ENCODE measurements at places on chromosomes 3 and 15.

- no peak for DNase-seq
Measured at GRCh38 chr15:79965846-79966630, 5.0 kb downstream of the BCL2A1 start.

- no peak for DNase-seq
Measured at GRCh38 chr3:98734306-98734705, 28.8 kb upstream of the ST3GAL6 start.

DNA sequence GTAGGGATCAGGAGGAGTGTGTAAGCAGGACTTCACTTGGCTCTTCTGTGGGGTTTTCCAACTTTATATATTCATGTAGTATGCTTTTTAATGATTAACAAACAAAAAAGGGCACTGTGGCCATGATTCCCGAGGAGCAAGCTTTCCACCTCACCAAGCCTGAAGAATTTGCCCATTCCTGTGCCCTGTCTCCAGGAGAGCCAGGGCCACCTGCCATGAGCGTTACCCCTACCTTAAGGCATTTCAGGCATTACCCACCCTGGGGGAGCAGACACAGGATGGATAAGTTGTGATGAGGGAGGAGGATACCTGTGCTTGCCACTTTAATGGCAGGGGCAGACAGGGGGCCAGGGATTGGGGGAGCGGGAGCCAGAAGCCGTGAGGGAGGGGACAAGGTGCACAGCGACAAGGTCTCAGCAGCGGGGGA lies 3.0 kb downstream of the TRPM1 start:
- DNase-seq, result no peak

DNA sequence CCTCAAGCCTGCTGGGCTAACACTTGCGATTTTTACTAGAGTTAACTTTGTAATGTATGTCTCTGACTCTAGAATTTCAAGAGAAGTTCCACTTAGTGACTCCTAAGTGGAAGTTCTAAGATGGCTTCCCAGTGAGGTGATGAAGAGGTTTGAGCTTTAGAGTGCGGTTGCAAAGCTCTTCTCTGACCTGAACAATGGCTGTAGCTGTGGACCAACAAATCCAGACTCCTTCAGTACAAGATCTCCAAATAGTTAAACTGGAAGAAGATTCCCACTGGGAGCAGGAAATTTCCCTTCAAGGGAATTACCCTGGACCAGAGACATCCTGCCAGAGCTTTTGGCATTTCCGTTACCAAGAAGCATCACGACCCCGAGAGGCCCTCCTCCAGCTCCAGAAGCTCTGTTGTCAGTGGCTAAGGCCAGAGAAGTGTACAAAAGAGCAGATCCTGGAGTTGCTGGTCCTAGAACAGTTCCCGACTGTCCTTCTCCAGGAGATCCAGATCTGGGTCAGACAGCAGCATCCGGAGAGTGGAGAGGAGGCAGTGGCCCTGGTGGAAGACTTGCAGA lies 22.3 kb downstream of the WDR73 start:
- DNase-seq, result no peak

DNA sequence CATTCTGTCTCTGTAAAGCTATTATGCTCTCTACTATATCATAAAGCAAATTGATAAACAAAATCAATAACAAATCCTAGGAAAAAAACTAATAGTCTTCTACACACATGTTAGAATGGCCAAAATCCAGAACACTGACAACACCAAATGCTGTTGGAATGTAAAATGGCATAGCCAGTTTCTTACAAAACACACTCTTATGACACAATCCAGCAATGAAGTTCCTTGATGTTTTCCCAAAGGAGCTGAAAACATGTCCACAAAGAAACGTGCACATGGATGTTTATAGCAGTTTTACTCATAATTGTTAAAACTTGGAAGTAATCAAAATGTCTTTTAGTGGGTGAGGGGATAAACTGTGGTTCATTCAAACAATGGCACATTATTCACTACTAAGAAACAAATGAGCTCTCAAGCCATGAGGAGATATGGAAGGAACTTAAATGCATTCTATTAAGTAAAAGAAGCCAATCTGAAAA lies 32.7 kb downstream of the CADM2 start:
- DNase-seq, result no peak
